ENCODE measurements at places on chromosomes 2 and 18.

DNA sequence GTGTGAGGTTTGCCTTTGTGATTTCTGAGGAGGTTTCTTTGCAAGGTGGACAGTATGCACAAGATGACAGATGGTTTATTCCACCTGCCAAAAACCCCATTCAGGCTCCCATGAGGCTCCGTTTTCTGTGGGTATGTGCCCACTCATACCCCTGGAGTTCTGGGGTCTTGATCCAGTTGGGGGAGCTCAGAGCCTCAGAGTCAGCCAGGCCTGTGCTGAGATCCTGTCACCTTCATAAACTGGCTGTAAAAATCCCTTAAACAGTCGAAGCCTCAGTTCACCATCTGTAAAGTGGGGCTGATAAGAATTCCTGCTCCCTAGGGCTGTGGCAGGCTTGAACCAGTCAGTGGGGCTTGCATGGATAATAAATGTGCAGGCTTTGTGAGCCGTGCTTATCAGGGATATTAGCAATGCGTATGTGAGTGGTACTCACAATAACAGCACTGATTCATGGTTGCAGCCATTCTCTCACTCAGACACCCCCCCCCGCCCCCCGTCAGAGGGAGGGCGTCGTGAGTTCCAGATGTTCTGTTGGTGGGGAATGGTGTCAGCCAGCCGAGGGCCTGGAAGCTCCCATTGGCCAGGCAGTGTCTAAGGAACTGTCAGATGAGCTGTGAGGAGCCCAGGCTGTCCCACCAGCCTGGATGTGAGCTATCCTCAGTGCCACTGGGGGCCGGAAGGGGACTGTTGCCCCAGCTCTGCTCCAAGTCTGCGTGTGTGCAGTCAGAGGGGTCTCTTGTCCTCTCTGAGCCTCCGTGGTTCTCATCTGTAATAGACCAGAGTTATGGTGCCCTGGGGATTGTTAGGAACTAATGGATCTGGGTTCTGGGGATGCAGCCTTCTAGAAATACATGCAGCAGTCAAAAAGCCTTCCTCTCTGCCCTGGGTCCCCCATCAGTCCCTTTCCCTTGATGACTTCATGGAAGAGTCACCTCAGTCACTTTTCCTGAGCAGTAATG lies 51.7 kb downstream of the KCNIP3 start:
- DNase-seq: no peak

- DNase-seq: peak; percentile 10
Observed at GRCh38 chr18:54127759-54128378, 96.6 kb downstream of the MBD2 start.

GRCh38 chr2:172531309-172531708 lies 24.6 kb upstream of the PDK1 start:
- no peak for DNase-seq

GRCh38 chr18:9755615-9756014 lies 47.5 kb downstream of the RAB31 start:
- no peak for DNase-seq

GRCh38 chr2:33583194-33583938 lies 15.7 kb downstream of the FAM98A start:
- DNase-seq: peak; percentile 22

DNA sequence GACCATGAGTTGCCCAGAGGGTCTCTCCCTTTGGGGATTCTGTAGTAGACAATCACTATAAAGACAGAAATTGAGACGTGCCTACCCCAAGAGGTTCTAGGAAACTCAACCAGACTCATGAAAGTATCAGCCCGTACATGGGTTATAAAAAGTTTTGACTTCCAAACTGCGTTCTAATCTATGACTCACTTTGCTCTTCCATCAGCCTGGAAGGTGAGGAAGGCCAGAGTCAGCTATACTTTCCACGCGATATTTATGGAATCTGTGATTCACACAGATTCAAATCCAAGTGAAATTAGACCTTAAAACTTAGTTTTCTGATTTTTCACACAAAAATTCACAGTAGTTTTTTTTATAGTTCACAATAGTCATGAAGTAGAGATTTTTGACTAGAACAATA lies 7.7 kb upstream of the LYPD1 start:
- no peak for DNase-seq

DNA sequence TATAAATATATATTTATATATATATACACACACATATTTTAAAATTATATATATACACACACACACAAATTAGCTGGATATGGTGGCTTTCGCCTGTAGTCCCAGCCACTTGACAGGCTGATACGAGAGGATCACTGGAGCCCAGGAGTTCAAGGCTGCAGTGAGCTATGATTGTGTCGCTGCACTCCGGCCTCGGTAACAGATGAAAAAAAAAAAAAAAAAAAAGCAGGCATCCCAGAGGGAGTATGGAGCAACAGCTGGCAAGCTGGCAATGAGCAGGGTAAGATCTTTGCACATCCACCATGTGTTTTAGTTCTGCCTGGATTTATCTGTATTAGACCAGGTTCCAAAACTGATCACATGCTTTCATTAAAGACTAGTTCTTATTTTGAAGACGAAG lies 170.1 kb downstream of the MAP2 start:
- no peak for DNase-seq

DNA sequence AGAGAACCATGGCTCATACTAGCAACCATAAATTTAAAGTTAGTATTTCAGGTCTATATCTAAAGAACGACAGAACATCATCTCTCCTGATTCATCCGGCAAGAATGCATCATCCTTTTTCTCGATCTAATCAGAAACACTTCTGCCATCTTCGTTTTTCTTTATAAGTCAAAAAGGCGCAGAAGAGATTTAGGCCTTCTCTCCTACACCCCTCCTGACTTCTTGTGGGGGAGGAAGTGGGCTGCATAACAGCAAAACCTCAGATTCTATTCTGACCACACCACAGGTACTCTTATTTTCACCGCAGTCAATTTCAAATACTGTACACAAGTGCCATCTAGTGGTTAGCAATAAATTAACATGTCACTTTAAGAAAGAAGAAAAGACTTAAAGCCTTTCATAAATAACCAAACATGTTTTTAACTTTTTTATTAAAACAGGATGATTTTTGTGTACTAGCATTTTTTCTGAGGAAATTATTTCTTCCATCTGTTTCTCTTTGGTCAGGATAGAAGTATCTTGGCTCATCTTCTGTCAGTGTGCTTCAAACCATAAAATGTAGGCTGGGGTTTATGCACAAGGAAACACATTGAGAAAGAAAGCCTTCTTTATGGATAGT lies 48.4 kb upstream of the PIK3C3 start:
- peak; percentile 10 for DNase-seq

GRCh38 chr2:280650-281110 lies 7.2 kb downstream of the ALKAL2 start:
- DNase-seq: no peak

DNA sequence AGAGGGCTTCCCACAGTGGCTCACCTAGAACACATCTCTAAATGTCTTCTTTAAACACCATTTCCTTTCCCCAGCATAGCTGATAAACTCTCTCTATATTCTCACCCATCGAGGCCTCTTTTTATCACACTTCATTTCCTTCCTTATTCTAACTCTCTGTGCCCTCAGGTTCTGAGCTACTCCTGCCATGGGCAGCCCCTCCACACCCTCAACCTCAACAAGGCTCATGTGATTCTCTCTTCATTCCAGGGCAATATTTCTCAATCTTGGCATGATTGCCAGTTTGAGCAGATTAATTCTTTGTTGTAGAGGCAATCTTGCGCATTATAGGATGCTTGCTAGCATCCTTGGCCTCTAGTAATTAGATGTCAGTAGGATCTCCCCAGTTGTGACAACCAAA lies 999.1 kb downstream of the TSN start:
- DNase-seq: no peak

GRCh38 chr18:63590373-63590772 lies 3.2 kb downstream of the SERPINB13 start:
- no peak for DNase-seq

GRCh38 chr18:76819411-76820136 lies 2.8 kb upstream of the ZNF236 start:
- DNase-seq: no peak

GRCh38 chr2:79041032-79041448 lies 15.5 kb downstream of the REG3G start:
- DNase-seq: no peak

DNA sequence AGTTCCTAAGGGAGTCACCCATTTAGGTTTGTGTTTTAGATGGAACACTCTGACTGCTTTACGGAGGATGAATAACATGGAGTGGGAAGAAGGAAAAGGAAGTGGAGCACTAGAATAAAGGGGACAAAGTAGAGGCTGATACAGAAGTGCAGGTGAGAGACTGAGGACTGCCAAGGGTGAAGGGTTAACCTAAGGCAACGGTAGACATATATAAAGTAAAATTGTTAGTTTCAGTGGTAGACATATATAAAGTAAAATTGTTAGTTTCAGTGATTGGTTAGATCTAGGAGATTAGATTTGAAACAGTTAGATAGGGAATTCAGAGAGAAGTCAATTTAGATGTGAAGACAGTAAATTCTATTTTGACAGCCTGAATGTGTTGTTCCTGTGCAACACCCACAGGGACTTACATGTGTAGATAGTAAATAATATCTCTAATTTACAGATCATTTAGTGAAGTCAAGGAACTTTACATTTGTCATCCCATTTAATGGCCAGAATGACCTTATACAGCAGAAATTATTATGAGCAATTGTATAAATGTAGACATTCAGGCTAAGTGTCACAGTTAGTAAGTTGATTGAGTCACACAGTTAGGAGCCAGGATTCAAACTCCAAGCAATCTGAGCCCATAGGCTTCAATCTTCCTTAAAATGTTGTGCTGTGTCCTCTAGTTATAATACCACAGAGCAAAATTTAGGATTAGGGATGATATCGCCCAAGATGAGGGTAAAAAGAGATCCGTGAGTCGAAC lies 270.8 kb upstream of the UBE2E3 start:
- DNase-seq: no peak

GRCh38 chr18:51028201-51028805 lies 1.7 kb upstream of the SMAD4 start:
- no peak for DNase-seq

GRCh38 chr2:117979911-117980701 lies 33.8 kb downstream of the CCDC93 start:
- no peak for DNase-seq

DNA sequence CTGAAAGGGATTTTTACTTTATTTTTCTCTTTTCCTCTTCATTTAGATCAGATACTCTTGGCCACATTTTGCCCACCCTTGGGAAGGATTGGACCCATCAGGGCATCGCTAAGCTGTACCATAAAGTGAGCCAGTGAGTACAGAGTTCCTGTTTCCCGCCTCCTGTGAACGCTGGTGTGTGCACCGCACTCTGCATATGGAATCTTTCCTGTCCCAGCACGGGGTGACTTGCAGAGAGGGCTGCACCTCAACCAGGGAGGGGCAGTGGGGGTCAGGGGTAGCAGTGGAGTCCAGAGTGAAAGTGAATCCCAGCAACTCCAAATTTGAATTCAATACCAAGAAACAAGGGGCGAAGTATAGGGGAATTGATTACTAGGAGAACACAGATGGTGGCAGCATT lies 58.6 kb downstream of the LPIN1 start:
- no peak for DNase-seq

DNA sequence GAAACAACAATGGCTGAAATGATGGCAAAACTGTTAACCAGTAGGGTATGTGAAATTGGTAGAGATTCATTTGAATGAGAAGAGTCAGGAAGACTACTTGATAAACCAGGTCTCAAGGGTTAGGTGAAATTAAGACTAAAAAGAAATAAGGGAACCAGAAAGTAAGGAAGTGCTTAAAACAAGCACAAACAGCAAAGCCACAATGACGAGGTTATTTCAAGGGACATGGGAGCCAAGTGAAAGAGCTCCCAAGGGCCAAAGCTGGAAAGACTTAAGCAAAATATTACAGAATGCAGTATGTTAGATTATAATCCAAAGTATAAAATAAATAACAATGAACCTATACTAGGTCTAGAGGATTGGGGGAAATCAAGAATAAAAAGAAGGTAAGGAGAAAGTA lies 19.3 kb upstream of the CD302 start:
- DNase-seq: no peak

- no peak for DNase-seq
Observed at GRCh38 chr18:30698571-30698970, 344.0 kb downstream of the DSC3 start.

GRCh38 chr2:133605011-133605765 lies 36.9 kb upstream of the NCKAP5 start:
- no peak for DNase-seq

DNA sequence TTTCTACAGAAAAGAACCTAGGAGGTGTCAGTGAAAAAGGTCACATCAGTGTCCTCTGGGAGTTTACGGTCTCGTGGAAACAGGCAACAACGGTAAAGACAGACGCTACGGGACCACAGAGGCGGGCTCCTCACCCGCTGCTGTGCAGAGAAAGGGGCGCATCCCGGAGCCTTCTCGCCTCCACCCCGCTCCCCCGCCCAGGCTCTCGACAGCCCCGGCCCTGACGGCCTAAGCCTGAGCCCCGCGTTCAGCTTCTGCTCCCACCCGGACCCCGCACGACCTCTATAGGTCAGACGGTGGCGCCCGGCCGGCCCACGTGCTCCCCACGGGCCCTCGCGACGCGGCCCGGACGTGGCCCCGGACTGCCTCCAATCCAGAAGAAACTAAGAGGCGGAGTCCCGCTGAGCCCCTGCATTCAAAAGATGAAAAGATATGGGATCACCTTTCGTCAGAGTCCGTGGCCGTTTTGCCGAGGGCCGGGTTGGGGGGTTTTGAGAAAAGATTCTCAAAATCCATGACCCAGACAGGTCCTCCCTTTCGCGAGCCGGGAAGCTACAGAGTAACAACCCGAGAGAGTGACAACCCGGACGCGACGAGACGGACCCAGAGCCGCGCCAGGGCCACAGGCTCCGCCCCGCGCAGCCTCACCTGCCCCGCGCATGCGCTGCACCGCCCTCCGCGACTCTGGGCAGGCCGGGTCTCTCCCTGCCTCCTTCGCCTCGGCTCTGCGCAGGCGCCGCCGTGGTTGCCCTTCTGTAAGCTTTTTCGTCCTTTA lies at the start of gene ZC3H8:
ZC3H8 (minus strand) TSS at position 577 of the 775 bp plus-strand sequence; CDS start at position 516, 61 bp downstream.
- DNase-seq: peak; percentile 100

- DNase-seq: no peak
Observed at GRCh38 chr2:214569419-214570035, 158.7 kb downstream of the VWC2L start.

DNA sequence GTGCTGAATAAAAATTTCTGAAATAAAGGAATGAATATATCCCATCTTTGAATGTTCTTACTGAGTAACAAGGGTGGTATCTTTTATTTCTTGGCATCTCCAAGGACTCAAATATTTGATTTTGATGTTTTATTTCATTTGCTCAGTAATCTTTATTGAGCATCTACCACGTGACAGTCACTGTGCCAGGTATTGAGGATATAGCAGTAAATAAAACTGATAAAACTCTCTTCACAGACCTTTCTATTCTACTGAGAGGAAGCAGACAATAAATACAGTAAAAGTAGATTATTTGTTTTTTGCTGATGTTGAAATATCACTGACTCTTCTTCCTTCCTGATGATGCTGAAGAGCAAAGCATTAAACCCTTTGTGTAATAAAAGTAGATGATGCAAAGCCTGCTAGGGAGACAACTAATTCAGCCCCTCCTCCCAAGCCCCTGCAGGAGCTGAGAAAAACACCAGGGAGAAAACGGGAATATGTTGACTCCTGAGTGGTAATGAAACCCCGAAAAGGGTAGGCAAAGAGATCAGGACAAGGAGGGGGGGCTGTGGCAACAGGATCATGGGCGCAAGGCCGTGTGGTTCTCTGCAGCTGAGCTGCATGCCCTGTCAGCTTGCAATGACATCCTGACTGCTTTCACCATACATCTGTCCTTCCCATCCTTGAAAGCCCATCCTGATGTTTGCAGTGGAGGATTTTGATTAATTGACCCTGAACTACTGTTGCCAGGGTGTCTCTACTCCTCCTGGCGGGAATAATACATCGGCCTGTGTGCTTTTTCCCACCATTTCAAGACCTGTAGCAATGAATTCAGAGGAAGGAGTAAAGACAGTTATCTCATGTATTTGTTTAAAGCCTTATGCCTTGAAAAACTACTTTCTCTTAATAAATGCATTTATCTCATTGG lies 117.4 kb downstream of the EML6 start:
- DNase-seq: no peak

Measured in germinal center (tissue), 1 donor.